H9 (cell line): ENCODE measurements at places on chromosomes 6 and 20.
A peak's percentile ranks its signal among the peaks of the same experiment; 100 is the strongest.

GRCh38 chr20:34061695-34062094, 50.3 kb downstream of the EIF2S2 start:
- DNase-seq, result no peak

- DNase-seq, result no peak
Measured at GRCh38 chr6:112770308-112770707, 423.2 kb downstream of the RFPL4B start.

- DNase-seq, result peak; percentile 48
Measured at GRCh38 chr20:64082126-64082731, 2.0 kb downstream of the LKAAEAR1 start.

- DNase-seq, result no peak
Measured at GRCh38 chr20:15986690-15987089, 586.6 kb downstream of the KIF16B start.

DNA sequence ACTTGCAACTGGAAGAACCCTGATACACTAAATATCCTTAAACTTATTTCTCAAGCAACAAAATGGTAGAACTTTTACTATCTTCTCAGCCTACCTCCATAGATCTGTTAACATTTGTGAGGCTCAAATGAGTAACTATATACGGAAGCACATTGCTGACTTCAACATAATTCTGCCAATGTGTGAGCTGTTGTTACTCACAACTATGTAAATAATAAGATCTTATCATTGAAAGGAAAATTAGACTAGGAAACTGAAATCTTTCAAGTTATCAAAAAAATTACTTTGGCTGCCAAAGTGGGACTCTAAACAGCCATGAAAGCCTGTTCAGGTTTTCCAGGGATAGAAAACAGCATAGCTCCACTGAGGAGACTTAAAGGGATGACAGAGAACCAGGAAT, 40.2 kb upstream of the TASP1 start:
- no peak for DNase-seq

DNA sequence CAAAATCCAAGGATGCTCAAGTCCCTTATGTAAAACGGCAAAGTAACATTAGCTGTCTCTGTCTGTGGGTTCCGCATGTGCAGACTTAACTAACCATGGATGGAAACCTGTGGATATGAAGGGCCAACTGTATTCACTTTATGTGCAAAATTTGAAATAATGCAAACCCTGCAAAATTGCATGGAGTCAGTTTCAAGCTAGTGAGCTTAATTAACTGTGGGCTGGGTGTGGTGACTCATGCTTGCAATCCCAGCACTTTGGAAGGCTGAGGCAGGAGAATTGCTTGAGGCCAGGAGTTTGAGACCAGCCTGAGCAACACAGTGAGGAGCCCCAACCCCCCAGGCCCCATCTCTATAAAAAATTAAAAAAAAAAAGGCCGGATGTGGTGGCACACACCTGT, 81.4 kb downstream of the ANKS1A start:
- no peak for DNase-seq

DNA sequence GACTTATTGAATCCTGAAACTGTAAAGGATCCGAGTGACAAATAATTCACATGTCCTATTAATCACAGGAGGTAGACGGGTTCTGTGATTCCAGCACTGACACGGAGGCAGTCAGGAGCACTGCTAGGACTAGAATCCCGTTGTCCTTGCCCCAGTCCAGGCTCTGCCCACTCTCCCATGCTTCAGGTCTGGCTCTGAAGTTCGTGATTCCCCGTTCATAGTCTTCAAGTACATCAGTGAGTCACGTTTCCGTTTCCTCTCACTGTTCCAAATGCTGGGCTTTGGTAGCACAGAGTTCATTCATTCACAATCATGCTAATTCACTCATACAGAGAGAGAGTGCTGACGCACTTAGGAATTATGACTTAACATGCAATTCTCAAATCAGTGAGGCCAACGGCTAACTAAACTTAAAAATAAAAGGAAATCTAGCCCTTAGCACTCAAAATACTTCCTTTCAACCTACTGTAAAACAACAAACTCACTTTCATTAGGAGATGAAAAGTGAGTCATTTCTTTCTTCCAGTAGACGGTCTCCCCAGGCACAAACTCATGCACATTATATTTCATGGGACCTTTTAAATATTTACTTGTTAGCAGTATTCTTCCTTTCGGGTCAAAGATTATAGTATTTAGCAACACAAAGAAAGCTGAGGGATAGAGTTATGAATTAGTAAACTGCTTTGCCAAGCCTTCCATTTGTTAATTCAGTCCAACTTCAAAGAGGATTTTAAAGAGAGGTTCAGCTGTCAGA, 94.0 kb upstream of the NHSL1 start:
- no peak for DNase-seq

DNA sequence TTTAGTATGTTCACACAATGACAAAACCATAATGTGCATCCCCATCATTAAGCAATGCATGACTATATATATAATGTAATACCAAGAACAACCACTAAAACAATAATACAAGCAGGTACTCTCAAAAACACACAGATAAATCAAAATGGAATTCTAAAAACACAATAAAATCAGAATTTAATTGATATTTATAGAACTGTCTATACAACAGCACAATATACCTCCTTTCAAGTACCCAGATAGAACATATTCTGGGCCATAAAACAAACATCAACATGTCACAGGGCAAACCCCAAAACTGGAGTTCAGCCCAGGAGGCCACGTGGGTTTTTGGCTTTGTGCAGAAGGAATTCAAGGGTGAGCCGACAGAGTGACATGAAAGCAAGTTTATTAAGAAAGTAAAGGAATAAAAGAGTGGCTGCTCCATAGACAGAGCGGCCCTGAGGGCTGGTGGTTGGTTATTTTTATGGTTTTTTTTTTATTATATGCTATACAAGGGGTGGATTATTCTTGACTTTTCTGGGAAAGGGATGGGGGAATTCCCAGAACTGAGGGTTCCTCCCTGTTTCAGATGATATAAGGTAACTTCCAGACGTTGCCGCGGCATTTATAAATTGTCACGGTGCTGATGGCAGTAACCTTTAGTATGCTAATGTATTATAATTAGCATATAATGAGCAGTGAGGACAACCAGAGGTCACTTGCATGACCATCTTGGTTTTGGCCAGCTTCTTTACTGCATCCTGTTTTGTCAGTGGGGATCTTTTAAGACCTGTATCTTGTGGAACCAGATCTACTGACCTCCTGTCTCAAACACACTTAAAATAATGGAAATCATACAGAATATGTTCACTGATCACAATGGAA, 5.6 kb downstream of the RAB23 start:
- DNase-seq, result no peak

DNA sequence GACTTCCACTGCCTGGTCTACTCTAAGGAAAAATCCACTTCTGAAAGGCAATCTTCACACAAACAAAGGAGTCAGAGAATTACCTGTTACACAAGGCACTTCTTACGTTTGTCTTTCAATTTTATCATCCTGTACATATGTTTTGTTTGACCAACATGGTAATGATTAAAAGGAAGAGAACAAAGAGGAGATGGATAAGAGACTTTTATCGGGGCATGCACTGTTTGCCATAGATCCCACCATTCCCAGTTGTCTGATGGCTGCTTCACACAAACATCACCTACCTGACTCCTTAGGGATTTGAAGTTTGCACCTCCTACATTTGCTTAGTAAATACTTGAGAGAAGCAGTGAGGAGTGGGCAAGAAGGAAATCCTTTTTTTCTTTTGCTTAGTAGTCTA, 87.1 kb downstream of the BFSP1 start:
- DNase-seq, result no peak
